ENCODE measurements at places on chromosomes 7 and 10.

DNA sequence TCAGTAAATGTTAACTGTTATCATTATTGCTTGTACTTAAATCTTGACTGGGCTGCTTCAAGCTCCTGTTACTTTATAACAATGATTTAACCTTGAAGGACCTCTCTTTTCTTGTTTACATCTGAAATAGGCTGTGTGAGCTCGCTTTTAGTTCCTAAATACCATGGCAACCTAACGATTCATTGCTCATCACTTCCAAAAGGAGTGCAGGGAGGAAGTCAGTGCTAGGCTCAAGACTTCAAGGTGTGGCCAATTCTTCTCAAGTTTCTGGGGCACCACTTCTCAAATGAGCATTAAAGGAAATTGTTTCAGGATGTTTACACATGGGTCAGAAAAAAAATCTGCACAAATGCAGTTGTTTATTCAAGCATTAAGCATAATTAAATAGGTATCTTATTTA, 284.2 kb downstream of the MTERF1 start:
- DNase-seq, result no peak

DNA sequence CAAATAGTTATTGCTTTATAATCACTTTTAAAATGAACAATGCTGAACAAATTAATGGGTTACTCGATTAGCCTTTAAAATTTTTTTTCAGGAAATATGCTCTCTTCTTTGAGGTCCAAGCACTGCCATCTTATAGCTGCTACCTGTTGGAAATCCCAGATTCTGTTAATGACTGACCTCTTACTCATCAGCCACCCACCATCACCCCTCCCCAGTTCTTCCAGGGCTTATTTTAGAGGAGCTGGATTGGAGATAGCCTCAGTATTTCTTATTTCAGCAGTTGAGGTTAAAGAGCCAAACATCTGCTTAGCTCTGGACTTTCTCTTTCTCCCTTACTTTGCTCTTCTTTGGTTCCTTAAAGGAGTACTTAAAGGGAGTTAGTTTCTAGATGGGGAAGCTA, 420.0 kb downstream of the EXOC4 start:
- DNase-seq, result no peak

- DNase-seq, result no peak
These were observed 144.1 kb downstream of the DLG5 start for GRCh38 chr10:77782328-77783061.

- no peak for DNase-seq
These were observed 283.3 kb downstream of the FRMD4A start for GRCh38 chr10:14047431-14047830.

DNA sequence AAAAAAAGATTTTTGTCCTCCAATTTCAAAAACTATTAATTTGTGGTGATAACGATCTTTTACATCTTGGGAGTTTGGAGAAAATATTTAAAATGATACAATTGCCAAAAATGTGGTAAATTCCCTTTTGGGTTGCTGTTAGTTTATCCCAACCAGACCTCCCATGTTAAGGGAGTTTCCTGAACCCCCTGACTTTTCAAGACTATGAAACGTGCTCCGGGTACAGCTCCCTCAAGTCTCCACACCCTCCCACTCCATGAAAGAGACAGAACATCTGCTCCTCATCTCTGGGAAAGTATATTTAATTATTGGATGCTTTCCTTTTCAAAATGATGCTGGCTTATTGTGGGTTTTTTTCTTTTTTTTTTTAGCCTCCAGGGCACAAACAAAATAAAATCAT, 534.6 kb upstream of the NRP1 start:
- no peak for DNase-seq

- no peak for DNase-seq
These were observed 638.1 kb upstream of the FOXK1 start for GRCh38 chr7:4043988-4044387.

GRCh38 chr7:86643561-86644281, at the start of gene GRM3:
Gene GRM3, plus strand, starts transcription at chr7:86643909. Its CDS starts 121,237 bp downstream, at chr7:86765146.
- peak; percentile 74 for DNase-seq

GRCh38 chr10:30583778-30584415, 45.7 kb downstream of the LYZL2 start:
- no peak for DNase-seq

DNA sequence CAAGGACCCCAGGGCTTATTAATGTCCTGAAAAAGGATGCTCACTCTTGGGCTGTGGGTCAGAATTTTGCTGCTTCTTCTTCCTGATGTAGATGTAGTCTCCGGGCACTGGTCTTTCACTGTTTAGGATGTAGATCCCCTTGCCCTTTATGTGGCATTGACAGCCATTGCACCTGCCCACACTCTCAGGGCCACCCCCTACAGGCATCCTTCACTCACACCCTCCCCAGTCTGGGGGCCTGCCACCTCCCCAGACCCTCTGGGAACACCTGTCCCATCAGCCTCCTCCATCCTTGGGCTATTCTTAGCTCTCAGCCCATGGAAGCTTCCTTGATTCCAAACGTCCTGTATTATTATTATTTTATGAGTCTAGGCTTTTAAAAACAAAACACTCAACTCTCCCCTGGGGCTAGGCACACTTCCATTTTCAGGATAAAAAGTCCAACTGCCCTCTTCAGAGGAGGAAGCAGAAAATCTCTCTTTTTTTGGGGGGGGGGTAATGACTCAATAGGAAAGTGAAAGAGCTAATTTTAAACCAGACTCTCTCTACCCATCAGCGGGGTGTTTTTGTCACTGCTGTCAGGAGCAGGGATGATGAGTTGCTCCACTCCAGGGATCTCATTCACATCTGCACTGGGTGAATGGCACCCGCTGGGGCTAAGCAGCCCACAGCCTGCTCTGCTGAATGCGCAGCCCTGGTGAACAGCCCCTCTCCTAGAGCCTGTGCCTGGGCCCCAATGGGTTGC, 11.5 kb upstream of the KLRG2 start:
- DNase-seq, result no peak

Data from NCI-H748 treated with DMSO at 0.1 percent for 48 hours (cell line).